Cortex of kidney (tissue), 1 donor: ENCODE measurements at places on chromosomes 5 and 9.

GRCh38 chr5:135005076-135005475, 29.0 kb downstream of the PITX1 start:
- no peak for DNase-seq

DNA sequence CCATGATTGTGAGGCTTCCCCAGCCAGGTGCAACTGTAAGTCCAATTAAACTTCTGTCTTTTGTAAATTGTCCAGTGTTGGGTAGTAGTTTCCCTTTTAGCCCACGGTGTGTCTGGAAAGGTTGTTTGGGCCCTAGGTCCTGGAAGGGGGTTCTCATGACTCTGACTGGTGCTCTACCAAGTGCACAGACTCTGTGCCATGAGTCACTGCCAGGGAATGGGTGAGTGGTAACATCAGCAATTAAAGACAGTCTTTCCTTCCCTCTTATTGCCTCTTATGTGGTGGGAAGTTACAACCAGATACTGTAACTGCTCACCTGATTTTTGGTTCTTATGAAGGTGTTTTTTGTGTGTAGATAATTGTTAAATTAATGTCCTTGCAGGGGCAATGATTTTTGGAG, 141.2 kb downstream of the PRDM9 start:
- DNase-seq, result no peak

DNA sequence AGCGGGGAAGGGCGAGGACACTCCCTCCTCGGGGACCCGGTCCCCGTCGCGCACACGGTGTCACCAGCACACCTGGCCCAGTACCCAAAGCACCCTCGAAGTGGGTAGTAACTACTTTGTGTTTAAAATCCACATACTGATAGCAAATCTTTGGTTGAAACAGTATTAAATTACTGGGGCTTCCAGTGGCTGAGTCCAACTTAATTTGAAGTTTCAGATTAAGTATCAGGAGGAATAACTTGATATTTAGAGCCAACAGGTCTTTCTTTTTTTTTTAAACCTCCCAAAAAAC, 615 bp downstream of the ATG10 start:
- DNase-seq, result no peak

- no peak for DNase-seq
These were observed 103.7 kb downstream of the RFK start for GRCh38 chr9:76290555-76290954.

DNA sequence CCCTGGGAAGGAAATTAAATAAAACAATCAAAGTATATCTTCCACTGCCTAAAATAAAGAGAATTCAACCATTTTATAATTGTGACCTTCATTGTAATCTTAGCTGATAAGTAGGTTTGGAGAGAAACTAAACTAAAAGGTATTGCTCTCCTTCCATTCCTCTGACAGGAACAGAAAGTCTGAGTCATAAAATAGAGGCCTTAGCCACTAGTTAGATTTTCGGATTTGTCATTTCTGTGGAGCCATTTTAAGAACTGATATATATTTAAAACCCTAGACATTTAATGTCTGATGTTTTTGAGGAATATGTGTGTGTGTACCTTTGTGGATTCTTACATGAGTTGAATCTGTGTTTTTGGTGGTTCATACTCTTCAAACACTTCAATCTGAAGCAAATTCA, 11.8 kb upstream of the TMC1 start:
- no peak for DNase-seq

DNA sequence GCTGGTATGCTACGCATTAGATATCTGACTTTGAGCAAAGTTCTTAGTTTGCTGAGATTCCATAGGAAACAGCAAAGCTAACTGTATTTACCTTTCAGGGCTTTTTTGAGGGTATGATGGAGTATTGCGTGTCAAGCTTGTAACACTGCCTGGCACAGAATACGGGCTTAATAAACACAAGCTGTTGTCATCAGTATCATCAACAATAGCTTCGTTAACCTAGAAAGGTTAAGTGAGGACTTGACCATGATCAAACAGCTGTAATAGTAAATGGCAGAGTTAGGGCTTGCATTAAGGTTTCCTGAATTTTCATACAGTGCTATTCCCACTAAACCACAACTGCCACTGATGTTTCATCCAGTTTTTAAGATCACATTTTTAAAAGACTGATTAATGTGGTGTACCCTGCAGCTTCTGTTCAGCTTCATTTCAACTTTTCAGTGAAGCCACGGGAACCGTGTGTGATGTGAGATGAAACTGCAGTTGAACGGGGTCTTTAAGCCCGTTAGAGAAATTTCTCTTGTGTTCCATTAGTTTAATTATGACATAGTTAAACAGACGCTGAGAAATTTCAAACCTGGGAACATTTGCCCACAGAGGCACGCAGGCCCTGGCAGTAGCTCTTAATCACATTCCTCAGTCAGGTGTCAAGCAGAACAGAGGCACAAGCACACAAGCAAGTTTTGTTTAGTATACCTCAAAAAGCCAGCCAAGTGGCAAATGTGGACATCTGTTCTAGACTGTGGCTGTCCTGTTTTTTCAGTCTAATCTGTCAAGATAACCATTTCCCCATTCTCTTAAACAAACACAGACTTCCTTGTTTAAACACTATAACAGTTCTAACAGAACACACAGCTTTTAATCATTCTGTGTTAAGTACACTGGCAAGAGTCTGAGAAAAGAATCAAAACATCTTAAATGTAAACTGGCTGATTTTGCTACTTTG, 147.1 kb downstream of the ZNF608 start:
- DNase-seq, result no peak

DNA sequence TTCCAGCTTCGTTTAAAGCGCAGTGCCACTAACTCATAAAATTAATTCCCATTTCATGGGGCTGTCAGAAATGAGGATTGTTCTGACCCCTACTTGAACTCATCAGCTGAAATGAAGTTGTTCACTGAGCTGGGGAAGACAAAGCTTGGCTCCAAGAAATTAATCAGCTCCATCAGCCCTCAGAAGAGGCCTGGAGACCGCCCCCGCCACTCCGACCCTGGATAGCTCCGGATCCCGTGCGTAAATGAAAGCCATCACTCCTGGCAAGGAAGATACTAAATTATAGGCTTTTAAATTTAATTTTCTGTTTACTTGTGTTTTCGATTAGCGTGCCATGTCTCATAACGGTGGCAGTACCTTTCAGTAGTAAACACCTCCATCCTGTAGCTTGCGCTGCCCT, 142.8 kb upstream of the IRX2 start:
- no peak for DNase-seq

- no peak for DNase-seq
These were observed 122.8 kb downstream of the KIF4B start for GRCh38 chr5:155136216-155136850.

GRCh38 chr5:15056988-15057592, 185.5 kb upstream of the ANKH start:
- DNase-seq, result no peak

- DNase-seq, result no peak
These were observed 173.3 kb downstream of the FGF18 start for GRCh38 chr5:171592736-171593135.

GRCh38 chr5:168793841-168794837, 215.0 kb upstream of the PANK3 start:
- DNase-seq, result no peak

GRCh38 chr9:123823194-123823947, 106.6 kb downstream of the DENND1A start:
- DNase-seq, result no peak

DNA sequence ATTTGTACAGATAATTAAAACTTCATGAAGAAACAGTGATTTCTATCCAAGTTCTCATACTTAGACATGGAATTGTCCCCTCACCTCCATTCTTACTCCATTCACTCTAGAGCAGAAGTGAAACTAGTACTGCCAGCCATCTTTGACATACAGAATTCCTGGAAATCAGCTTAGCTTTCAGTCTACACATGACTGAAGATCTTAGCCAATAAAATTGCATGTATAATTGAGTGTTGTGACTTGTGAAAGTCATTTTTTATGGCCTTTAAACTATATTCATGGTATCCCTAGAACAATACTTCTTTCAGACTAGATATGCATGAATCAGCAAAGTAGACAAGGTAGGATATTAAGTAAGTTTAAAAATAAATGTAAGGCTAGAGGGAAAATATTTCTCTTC, 705.2 kb upstream of the ZNF608 start:
- DNase-seq, result no peak

GRCh38 chr5:1029282-1029944, 20.8 kb downstream of the NKD2 start:
- DNase-seq, result no peak

- no peak for DNase-seq
These were observed 80.9 kb downstream of the BARX1 start for GRCh38 chr9:93874242-93874641.
